ENCODE measurements at places on chromosomes 5 and 9. TPM values are rescaled to one million over a fixed set of nuclear protein-coding genes. Genes with fewer than 3 reads are reported as not detected.

Gene RXRA
- total RNA-seq, result 13.6 TPM

Gene FOXI1
- not detected for total RNA-seq

Gene LIX1
- total RNA-seq, result not detected

Gene INSL6
- total RNA-seq, result not detected

Gene ZNF462
- total RNA-seq, result 1.7 TPM

Gene HRCT1
- total RNA-seq, result not detected

Gene MYOZ3
- not detected for total RNA-seq

Gene CCL28
- 14.8 TPM for total RNA-seq

Gene TRPM3
- not detected for total RNA-seq

Gene ZNF658
- 1.5 TPM for total RNA-seq

Gene IL5
- not detected for total RNA-seq

Gene SMIM33
- 0.54 TPM for total RNA-seq

Gene TRUB2
- 8.2 TPM for total RNA-seq

Gene PFN3
- total RNA-seq, result not detected

Gene POLR1E
- 26.9 TPM for total RNA-seq

Gene STKLD1
- total RNA-seq, result 0.86 TPM

Gene C9orf152
- total RNA-seq, result not detected

Gene SLC36A2
- total RNA-seq, result not detected

Gene FOXD4L3
- total RNA-seq, result not detected
